Epithelial cell of umbilical artery (primary cell): ENCODE measurements at places on chromosomes 4 and X. TPM values are rescaled to one million over a fixed set of nuclear protein-coding genes. Genes with fewer than 3 reads are reported as not detected.

Gene ADAM29
- total RNA-seq: not detected in 2 replicates

Gene MSX1
- 6.2 and 10.6 TPM in 2 replicates for total RNA-seq

Gene POLN
- total RNA-seq: 1.6 and 4.1 TPM in 2 replicates

Gene SYN1
- total RNA-seq: not detected in 2 replicates

Gene F11
- not detected in 2 replicates for total RNA-seq

Gene C1QTNF7
- not detected in 2 replicates for total RNA-seq

Gene PGAM4
- total RNA-seq: not detected in 2 replicates

Gene GAGE12J
- not detected in 2 replicates for total RNA-seq

Gene ATP2B3
- not detected in 2 replicates for total RNA-seq

Gene RAB41
- total RNA-seq: not detected in 2 replicates

Gene GIMD1
- not detected in 2 replicates for total RNA-seq

Gene RAI2
- 0.32 TPM in 1 of 2 replicates, not detected in the other for total RNA-seq

Gene CCDC149
- total RNA-seq: 4.3 and 13.0 TPM in 2 replicates

Gene DYNLT3
- total RNA-seq: 35.4 and 38.7 TPM in 2 replicates

Gene MFAP3L
- 0.46 and 0.97 TPM in 2 replicates for total RNA-seq

Gene MAGEA2B
- not detected in 2 replicates for total RNA-seq

Gene PLK4
- total RNA-seq: 15.6 and 21.1 TPM in 2 replicates

Gene SLC10A7
- total RNA-seq: 8.1 and 14.6 TPM in 2 replicates

Gene ART3
- not detected in 2 replicates for total RNA-seq
